ENCODE measurements at places on chromosomes 2 and 18. TPM values are rescaled to one million over a fixed set of nuclear protein-coding genes. Genes with fewer than 3 reads are reported as not detected.

Gene CCT7
- total RNA-seq, result 637 TPM

Gene RGPD4
- 0.07 TPM for total RNA-seq

Gene TRABD2A
- 4.6 TPM for total RNA-seq

Gene NDUFS1
- 86.6 TPM for total RNA-seq

Gene LRRC30
- not detected for total RNA-seq

Gene TCF4
- total RNA-seq, result 0.42 TPM

Gene IL1F10
- total RNA-seq, result not detected

Gene GCKR
- total RNA-seq, result not detected

Gene MC4R
- not detected for total RNA-seq

Gene KIAA2012
- not detected for total RNA-seq

Gene TTN
- 0.05 TPM for total RNA-seq

Gene L3MBTL4
- total RNA-seq, result not detected

Gene EFEMP1
- 0.34 TPM for total RNA-seq

Gene GCG
- not detected for total RNA-seq

Gene SH3BP4
- total RNA-seq, result 32.9 TPM

Gene UGT1A10
- total RNA-seq, result not detected

Gene LAMA1
- 0.05 TPM for total RNA-seq
